ENCODE measurements at places on chromosomes 3 and 15.

GRCh38 chr3:13740795-13741194 lies 139.1 kb downstream of the WNT7A start:
- no peak for DNase-seq

- DNase-seq, result no peak
Observed at GRCh38 chr3:192467230-192468140, 259.9 kb downstream of the FGF12 start.

DNA sequence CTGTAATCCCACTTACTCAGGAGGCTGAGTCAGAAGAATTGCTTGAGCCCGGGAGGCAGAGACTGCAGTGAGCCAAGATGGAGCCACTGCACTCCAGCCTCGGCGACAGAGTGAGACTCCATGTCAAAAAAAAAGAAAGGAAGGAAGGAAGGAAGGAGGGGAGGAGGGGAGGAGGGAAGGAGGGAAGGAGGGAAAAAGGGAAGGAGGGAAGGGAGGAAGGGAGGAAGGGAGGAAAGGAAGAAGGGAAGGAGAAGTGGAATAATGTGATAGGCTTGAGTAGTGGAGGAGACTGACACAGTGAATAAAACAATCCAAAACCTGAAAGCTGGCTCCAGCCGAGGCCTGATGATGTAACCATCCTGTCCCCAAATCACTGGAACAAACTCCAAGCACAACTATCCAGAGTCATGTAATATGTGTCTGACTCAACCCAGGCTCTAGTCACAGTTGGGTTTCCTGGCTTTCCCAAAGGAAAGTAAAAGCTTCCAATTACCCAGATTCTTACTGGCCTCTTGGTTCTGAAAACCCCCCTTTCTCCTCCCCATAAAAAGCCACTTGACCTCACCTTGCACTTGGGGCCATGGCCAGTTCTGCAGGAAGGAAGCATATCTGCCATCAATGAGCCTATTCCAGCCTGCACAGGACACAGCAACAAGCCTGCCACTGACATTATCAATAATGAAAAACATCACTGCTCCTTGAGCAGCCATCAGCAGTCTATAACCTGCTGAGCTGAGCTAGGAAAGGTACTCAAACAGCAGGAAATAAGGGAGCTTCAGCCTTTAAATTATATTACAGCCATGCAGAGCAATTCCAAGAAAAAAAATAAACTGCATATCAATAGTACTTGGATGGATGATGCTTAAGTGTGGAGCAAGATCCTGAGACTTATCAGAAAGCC lies 48.3 kb downstream of the MB21D2 start:
- no peak for DNase-seq

- no peak for DNase-seq
Observed at GRCh38 chr15:41233367-41233771, 2.3 kb downstream of the CHP1 start.

DNA sequence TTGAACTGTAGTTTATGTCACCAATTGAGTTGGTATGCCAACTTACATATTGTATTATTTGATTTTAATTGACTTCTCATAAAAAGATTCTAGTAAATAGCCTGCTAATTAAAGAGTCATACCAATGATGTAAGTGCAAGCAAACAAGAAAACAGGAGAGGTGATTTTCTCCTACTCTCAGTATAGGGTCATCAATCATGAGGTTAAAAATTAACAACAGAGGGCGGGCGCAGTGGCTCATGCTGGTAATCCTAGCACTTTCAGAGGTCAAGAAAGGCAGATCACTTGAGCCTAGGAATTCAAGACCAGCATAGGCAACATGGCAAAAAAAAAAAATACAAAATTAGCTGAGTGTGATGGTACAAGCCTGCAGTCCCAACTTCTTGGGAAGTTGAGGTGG lies 108.7 kb downstream of the MYO9A start:
- no peak for DNase-seq

GRCh38 chr3:75248974-75249373 lies 415.2 kb upstream of the FRG2C start:
- DNase-seq, result no peak

DNA sequence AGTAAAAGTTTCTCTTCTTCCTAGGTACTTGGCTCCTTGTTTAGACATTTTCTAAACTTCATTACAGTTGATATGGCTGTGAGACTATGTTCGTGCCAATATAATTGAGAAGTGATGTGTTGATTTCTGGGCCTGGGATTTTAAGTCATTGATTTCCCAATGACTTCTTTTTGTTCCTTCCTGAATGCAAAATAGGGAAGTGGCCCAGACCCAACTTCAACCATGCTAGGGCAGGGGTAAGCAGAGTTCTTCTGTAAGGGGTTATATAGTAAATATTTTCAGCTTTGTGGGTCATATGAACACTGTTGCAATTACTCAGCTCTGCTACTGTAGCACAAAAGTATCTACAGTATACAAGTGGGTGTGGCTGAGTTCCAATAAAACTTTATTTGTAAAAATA lies 320.1 kb upstream of the WNT5A start:
- no peak for DNase-seq

DNA sequence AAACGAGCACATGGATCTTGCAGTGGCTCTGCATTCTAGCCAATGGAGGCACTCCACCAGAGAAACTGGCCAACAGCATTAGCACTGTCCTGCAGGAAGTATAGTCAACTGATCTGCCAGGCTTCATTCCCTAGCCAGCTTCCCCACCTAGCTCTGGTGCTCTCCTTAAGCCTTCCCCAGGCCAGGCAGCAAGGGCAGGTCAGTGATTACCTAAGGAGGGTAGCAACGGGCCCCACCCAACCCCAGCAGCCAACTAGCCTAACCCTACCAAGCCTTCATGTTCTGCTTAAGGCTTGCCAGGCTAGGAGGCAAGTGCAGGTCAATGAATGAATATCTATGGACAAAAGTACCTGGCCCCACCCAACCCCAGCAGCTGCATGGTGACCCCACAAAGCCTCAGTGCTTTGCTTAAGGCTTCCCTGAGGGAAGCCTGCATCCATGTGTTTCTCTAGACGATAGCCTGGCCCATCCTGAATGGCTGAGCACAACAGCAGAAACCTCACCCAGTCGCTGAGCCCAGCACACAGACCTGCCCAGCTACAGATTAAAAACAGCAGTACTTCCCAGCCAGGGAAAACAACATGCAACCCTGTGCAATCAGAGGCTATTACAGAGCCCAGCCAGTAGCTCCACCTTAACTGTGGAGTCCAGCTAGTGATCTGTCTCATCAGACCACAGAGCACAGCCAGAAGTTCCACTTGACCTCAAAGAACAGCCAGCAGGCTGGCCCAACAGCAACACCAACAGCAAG lies 28.5 kb downstream of the THBS1 start:
- DNase-seq, result no peak

DNA sequence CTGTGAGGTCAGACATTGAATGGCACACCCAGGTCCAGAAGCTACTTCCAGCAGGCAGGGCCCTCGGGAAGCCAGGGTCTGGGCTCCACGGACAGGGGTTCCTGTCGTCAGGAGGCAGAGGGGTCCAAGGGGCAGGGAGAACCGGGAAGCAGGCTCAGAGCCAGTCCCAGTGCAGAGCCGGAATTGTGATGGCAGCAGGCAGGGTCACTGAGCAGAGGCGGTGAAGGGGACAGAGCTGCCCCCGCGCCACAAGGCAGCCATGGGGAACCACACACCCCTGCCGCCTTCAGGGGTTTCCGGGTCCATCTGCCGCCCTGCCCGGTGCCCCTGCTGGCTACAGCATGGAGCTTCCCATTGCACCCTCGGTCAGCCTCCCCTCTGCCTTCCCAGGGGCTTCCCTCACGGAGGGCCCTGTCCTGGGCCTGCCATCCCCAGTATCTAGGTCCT lies 136.9 kb downstream of the NSMCE3 start:
- DNase-seq, result no peak

GRCh38 chr3:105118905-105119304 lies 247.8 kb upstream of the ALCAM start:
- DNase-seq, result no peak

GRCh38 chr15:85579957-85580694 lies 199.7 kb downstream of the AKAP13 start:
- no peak for DNase-seq

- no peak for DNase-seq
Observed at GRCh38 chr3:23811919-23812318, 6.2 kb downstream of the UBE2E1 start.

DNA sequence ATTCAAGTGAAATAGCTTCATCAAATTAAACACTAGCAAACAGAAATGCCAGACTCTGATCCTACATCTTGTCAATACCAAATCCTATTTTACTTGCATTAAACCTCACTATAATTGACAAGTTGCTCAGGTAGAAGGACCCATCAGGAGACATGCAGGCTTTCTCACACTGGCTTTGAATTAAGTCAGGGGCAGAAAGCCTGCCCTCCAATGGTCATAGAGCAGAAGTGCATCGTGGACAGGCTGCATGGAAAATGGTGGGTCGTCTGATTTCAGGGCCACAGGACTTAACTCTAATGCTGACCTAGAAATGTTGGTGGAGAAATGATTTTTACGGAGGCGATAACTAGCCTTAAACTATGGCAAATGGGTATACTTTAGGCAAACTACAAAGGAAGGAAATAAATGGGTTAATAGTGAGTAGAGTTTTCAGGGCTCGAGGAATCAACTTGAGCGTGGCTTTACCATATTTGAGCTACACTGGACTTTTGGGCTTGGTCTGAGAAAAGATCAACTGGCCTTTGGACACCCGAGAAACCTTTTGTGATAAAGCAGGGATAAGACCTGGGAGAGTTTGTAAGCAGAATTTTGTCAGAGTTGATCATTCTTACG lies 283.9 kb downstream of the GRM7 start:
- DNase-seq, result no peak

- DNase-seq, result no peak
Observed at GRCh38 chr15:25501828-25502446, 63.1 kb upstream of the UBE3A start.

- DNase-seq, result no peak
Observed at GRCh38 chr15:64389036-64389435, 1.4 kb downstream of the TRIP4 start.

DNA sequence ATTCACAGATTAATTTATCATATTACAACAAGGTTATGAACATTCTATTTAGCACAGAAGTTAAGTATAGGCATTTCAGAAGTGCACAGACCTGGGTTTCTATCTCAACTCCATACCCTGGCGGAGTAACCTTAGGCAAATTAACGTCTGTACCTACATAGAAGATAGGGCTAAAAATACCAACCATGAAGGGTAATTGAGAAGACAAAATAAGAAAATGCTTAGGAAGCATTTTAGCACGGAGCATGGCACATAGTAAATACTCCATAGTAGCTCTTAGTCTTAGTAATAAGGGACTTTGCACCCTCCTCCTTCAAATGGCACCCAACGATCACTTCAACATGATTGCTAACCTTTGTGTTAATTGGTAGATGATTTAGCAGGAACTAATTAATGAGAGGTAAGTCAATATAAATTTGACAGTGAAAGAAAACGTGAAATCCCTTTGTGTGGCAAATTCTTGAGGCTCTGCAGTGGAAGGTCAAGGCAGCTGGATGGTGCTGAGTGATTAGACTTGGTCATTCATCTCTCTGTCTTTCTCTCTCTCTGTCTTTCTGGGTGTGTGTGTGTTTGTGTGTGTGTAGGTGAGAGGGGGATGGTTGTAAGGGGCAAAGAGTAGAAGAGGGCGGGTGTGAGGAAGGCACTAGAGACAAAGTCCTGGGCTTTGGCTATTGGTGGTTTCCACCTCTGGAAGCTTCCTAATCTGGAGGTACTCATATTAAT lies 131.1 kb upstream of the PHLDB2 start:
- no peak for DNase-seq

DNA sequence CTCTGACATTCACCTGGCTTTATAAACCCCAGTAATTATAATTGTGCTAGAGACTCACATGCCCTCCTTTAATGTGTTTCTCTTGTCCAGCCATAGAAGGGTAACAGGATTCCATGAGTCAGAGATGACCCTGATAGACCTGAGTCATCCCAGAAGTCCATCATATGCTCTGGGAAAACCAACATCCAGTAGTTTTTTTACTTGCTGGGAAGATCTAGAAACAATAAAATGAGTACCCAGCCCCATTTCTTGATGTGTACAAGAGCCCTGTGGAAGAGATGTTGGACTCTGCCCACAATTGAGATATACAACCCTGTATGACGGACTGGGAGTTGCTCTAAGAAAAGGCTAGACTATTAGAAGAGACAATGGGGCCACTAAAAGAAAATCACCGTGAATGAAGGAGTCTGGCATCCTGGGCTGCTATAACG lies 22.4 kb upstream of the THUMPD3 start:
- DNase-seq, result peak; percentile 67

DNA sequence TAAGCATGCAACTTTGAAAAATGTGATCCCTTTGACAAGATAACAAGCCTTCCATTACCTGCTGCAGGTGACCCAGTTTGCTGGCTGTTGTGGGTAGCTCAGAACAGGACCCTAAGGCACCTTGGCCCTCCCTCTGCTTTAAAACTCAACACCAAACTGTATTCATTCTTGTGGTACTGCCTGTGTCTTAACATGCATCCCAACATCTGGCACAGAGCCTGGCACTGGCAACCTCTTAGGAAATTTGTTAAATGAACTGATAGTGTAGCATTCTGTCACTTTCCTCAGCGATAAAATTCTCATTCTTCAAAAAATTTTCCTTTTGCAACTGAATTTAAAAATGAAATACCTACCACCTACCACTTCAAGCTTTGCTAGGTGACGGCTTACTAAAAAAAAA lies 287.3 kb upstream of the ADAMTS9 start:
- no peak for DNase-seq

GRCh38 chr15:51721199-51721960 lies 16.1 kb downstream of the LYSMD2 start:
- DNase-seq, result no peak

DNA sequence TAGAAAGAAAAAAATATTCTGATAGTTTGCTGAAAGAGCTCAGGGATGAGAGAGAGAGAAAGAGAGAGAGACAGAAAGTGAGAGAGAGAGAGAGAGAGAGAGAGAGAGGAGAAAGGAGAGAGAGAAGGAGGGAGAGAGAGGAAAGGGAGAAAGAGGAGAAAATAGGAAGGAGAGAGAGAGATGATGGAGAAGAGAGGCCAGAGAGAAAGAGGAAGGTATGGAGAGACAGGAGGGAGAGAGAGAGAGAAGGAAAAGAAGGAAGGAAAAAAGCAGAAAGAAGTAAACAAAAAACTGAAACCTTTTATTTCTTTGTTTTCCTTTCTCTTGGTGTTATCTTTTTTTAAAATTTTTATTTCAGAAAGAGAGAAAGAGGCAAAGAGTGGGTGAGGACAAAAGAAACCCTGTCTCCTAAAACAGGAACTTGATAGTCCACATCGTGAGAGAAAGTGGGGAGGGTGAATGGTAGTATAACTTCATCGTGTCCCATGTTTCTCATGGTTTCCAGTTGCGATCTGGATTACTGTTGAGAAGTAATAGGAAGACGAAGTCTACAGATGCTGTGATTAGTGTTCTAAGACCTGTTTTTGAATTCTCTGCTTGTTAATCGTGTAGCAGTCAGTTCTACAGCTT lies 279.7 kb downstream of the LPP start:
- no peak for DNase-seq

- no peak for DNase-seq
Observed at GRCh38 chr3:58569287-58570001, 7.7 kb downstream of the FAM107A start.

DNA sequence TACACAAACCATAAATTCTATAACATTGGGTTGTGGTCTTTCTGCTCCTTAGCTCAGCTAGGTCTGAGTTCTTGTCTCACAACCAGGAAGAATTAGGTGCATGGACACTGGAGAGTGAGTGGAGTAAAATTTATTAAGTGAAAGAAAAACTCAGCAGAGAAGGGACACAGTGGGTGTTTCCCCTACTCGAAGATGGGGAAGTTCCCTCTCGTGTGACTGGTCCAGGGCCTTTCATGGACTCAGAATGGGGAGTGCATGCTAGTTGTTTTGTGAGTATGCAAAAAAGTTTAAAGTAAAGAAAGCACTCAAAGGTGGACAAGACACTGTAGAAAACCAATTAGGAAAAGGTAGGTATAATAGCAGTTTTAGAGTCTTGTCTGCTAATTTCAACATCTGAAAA lies 215.5 kb upstream of the RORA start:
- no peak for DNase-seq

- no peak for DNase-seq
Observed at GRCh38 chr3:71930056-71930991, 145.4 kb upstream of the PROK2 start.

Measured in AG09319 (cell line).